ENCODE measurements at places on chromosomes 7 and 10. TPM values are rescaled to one million over a fixed set of nuclear protein-coding genes. Genes with fewer than 3 reads are reported as not detected.

DNA sequence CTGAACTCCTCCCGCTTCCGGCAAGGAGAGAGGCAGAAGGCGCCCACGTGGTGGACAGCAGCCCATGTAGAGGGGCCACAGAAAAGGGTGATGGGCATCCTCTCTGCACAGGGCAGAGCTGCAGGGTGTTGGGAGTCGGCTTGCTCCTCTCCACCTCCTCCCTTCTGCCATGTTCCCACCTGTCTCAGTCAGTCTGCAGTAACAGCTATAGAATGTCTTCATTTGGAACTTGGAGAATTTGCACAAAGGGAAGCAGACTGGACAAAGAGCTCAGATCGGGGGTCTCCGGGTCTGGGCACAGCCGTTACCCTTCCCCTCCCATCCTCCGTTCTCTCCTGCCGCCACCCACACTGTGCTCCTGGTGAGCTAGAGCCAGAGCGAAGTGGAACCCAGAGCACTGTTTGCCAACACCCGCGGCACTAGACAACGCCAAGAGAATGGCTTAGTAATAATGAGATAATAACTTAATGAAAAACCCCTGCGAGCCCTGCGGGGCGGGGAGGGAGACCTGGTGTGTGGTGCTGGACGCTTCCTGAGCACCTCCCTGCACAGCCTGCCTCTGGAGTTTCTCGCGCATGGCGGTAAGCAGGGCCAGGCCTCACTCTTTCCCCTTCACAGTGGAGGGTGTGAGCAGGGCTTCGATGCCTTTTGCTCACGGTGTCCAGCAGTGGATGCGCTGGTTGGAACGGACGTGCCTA, 254.7 kb downstream of the PAXIP1 start:
- no peak for DNase-seq

DNA sequence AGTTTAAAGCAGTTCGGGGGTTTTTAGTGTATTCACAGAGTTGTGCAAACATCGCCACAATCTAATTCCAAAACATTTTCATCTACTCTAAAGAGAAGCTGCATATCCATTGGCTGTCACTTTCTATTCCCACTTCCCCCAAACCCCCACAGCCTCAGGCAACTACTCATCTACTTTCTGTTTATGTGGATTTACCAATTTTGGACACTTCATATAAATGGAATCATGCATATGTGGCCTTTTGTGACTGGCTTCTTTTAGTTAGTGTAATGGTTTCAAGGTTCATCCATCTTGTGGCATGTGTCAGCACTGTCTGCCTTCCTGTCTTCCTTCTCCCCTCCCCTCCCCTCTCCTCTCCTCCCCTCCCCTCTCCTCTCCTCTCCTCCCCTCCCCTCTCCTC, 78.5 kb upstream of the FZD1 start:
- DNase-seq: no peak

DNA sequence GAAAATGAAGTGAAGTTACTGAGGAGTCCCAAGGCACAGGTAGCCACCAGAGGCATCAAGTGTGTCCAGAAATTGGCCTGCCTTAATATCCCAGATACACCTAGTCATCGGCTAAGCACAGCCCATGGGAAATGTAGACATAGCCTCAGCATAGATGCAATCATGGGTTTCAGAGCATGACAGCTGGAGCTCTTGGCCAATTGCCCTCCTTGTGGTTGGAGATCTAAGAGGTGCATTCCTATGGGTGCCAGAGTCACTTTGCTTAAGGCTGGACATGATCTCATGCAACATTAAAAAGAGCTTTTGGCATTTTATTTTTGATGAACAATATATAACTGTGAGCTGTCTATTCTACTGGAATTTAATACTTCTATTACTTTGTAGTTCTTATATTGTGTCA, 758.0 kb upstream of the LRRTM3 start:
- no peak for DNase-seq

The PDSS1 gene
- 6.6 TPM for total RNA-seq

The AS3MT gene
- 10.4 TPM for total RNA-seq

The SPDYE1 gene
- not detected for total RNA-seq

The CRPPA gene
- 6.8 TPM for total RNA-seq

Measured in heart left ventricle (tissue), 16 donors.